ENCODE measurements at places on chromosomes 13 and 19.

DNA sequence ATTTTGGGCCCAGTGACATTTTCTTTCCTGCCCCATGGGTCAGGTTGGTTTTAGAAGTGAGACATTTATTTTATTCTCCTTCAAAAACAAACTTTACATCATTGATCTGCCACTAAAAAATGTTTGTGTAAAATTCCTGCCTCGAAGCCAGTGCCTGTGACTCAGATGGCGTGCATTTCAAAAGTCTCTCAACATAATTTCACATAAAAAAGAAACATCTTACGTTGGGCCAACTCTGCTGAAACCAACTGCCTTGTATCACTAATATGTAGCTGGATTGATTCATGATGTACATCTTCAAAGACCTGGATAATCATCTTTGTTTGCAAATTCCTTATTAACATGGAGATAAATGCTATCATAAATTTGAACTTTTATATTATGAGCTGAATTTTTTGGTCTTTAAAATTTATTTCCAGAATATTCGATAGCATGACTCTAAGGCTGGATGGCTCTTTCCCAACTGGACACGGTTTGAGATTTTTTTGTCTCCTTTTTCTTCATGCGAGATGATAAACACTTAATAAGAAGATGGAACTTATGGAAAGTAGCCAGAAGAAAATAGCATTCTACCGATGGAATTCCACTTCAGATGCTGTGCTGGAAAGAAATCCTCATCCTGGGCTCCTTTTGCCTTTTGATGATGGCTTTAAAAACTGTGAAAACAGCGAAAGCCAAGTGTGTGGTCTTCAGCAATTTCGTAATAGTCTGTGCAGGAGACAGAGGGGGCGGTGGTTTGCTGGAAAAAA lies 420.5 kb downstream of the FGF9 start:
- DNase-seq: no peak

DNA sequence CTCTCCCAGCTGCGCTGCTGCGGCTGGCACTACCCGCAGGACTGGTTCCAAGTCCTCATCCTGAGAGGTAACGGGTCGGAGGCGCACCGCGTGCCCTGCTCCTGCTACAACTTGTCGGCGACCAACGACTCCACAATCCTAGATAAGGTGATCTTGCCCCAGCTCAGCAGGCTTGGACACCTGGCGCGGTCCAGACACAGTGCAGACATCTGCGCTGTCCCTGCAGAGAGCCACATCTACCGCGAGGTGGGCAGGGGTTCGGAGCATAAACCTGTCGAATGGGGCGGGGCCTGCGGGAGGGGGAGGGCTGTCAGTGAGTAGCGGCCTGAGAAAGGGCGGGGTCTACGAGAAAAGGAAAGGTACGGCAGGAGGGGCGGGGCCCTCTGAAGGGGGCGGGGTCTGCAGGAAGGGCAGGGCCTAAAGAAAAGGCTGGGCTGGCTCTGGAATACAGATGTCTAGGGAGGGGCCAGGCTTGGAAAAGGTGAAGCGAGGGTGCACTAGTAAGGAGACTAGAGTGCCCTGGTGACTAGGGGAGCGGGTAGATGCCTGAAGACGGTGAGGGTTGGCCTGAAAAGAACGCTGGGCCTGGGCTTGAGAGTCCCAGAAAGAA lies 3.6 kb downstream of the CD37 start:
- DNase-seq: peak; percentile 64

DNA sequence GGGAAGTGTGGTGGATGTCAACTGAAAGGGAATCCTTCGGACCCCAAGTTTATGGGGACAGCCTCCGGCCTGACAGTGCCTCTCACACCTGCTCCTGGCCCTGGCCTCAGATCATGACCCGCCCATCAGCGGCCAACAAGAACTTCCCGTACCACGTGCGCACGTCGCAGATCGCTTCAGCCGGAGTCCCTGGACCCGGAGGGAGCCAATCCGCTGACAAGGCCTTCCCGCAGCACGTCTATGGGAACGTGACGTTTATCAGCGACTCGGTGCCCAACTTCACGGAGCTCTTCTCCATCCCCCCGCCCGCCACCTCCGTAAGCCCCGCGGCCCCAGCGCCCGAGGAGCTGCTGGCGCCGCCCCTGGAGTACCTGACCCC lies 2.0 kb upstream of the MEGF8 start:
- no peak for DNase-seq

GRCh38 chr13:76466043-76466442 lies 420.2 kb downstream of the KCTD12 start:
- DNase-seq: no peak

- DNase-seq: no peak
Measured at GRCh38 chr13:41407380-41407779, 50.0 kb upstream of the RGCC start.

DNA sequence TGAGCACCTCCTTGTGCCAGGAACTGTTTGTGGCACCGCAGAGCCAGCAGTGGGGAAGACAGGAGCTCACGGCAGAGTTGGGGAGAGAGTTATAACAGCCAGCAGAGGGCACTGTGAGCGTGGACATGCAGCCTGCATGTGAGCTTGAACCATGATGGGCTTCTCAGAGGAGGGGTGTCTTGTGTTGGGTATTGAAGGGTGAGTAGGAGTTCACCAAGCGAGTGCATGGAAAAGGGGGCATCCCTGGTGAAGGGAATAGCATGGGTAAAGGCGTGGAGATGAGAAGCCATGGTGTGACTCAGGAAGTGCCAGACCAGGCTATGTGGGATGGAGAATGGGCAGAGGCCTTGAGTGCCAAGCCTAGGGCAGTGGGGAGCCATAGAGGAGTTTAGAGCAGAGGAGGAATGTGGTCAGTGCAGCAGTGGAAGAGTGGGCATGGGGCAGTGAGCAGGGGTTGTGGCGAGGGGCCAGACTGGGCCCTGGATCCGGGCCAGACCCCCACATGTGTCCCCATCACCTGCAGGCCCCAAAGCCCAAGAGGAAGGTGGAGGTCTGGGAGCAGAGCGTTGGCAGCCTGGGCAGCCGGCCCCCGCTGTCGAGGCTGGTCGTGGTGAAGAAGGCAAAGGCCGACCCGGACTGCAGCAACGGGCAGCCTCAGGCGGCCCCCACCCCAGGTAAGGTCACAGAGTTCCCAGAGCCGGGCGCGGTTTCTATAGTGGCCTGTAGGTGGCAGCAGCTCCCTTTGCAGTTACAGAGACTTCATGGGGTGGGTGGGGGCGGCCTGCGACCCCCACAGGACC lies 11.8 kb upstream of the SHD start:
- DNase-seq: peak; percentile 84

- peak; percentile 98 for DNase-seq
Measured at GRCh38 chr19:48713864-48714755, 5.4 kb downstream of the MAMSTR start.

DNA sequence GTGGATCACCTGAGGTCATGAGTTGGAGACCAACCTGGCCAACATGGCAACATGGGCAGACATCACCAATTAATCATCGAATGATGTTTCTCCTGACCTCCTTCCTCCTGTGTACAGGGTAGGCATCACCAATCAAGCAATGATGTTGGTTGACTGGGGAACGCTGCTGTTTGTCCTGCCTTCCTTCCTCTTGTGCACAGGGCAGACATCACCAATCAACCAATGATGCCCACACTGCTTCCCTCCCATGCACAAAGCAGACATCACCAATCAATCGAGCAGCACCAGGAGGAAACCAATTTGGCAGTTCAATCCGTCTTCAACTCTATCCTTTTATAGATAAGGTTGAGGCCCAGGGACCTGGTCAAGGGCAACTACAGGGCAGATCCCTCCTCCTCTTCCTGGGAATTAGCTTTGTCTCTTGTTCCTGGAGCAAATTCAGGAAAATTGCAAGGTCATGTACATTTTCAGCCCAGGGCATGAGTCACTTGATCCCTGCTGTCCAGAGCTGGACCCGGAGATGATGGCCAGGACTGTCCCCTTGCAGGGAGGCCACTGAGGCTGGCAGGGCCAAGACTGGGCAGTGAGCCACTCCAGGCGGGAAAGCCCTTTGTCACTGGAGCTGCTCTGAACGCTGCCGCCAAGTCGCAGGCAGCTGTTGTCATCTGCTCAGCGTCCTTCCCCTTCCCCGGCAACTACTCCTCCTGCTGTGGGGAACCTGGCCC lies 5.3 kb upstream of the CSNK1G2 start:
- no peak for DNase-seq

DNA sequence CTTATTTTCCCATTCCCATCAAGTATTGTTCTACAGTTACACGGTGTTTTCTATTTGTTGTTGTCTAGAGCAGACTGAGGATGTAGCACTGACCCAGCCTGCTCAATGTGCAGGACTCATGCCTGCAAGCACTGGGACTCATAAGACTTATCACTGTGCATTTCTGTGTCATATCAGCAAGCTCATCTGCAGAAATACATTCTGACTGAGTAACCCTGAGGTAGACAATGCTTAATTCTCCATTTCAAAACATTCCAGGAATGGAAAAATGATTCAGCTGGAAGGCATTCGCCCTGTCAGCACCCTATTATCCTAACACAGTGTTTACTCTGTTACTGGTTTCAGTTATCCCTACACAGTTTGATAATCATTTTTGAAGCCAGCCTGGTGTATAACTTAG lies 2506.4 kb downstream of the PCDH9 start:
- DNase-seq: no peak

DNA sequence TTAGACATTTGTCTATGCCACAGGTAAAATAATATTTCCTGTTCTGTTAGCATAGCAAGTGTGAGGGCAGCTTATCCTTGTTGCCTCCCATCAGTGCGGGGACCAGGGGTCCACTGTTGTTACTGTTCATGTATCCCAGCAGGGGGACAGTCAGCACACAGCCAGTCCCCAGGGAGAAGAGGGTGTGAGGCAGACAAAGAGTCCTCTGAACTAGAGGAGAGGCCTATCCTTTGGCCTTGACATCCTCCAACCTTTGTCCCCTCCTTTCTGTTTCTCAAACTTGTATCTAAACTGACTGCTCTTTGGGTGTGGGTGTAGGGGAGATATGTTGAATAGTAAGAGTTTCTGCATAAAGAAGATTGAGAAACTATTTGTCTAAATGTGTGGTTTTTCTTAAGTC lies 2.9 kb upstream of the GPR18 start:
- DNase-seq: no peak

- no peak for DNase-seq
Measured at GRCh38 chr13:89688918-89689317, 1658.6 kb upstream of the MIR17HG start.

- DNase-seq: no peak
Measured at GRCh38 chr13:61187471-61187870, 228.2 kb downstream of the PCDH20 start.

GRCh38 chr19:40411125-40411842 lies 1.9 kb downstream of the PRX start:
- no peak for DNase-seq

GRCh38 chr19:44111910-44112463 lies 1.2 kb upstream of the ZNF225 start:
- no peak for DNase-seq

- DNase-seq: no peak
Measured at GRCh38 chr19:14411161-14411937, 7.8 kb downstream of the DDX39A start.

GRCh38 chr13:100610391-100611347 lies 22.1 kb upstream of the GGACT start:
- no peak for DNase-seq

DNA sequence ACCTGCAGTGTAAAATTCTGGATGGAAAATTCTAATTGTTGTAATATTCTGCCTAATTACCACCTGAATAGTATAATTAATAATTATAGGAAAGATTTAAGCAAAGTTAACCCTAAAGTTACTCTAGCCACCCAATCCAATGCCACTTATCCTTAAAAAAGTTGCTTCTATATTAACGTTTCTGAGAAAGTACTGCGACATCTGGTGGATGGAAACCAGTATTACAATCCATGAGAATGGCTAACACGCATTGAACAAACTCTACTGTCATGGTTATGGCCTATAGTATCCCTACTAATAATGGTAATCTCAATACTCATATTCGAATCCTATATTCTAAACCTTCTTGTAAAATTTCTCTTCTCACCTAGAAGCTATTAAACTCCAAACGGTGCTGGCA lies 1551.8 kb downstream of the SLITRK1 start:
- no peak for DNase-seq

DNA sequence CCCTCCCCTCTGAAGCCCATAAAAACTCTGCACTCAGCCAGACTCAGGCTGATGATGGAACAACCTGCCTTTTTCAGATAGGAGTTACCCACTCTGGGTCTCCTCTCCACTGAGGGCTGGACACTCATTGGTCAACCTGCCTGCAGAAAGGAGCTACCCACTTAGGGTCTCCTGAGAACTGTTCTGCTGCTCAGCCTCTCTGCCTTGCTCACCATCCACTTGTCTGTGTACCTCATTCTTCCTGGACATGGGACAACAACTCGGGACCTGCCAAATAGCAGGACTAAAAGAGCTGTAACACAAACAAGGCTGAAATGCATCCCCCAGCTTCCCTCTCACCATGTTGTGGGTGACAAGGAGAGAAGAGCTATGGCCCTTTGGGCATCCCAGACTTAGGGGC lies 18.4 kb upstream of the RCBTB2 start:
- no peak for DNase-seq

DNA sequence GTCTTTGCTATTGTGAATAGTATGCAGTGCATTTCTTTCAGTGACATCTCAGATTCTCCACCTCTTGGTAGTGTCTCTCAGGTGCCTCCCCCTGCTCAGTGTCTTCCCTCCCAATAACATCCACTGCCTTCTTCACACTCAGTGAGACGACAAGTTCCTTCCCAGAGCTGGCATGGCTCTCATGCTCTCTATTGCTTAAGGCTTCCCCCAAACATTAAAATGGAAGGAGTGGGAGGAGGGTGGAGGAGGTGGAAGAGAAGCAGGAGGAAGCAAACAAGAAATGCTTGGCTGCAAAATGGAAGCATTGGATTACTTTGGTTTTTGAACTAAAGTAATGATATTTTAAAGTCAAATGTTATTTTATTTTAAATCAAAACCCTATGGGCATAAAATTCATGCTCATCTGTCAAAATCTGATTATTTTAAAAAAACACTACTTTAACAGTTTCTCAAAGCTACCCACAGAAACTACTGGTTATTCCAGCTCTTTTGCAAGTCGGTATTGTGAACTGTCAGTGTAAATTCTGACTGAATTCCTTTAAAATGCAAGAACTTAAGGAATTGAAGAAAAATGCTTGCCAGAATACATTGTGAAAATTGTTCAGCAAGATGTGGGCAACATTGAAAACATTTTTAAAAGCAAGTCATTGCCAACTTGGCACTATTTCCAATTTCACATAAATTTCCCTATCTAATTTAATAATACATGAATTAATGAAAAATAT lies 727.6 kb upstream of the ARGLU1 start:
- DNase-seq: no peak

DNA sequence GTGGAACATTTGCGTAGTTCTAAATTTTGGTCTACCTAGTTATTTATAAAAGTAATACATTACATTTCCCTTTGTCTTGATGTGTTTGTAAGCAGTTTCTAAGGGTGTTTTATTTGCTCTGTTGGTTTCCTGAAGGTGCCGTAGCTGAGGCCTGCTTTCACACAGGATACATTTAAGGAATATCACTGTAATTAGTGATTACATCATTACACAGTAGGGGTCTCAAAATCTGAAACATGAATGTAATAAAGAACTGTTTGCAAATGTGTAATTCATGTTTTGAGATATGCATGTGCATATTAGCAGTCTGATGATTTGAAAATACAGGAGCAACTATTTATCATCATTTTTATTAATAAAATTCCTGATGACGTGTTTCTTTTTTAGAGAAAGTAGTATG lies 281.8 kb downstream of the MTUS2 start:
- no peak for DNase-seq

- no peak for DNase-seq
Measured at GRCh38 chr19:50280074-50280473, 49.1 kb downstream of the KCNC3 start.

- DNase-seq: peak; percentile 51
Measured at GRCh38 chr19:58562122-58563033, 4.0 kb upstream of the UBE2M start.
